Progenitor cell of endocrine pancreas (in vitro differentiated cells): ENCODE measurements at places on chromosomes 3 and 15. TPM values are rescaled to one million over a fixed set of nuclear protein-coding genes. Genes with fewer than 3 reads are reported as not detected.
A peak's percentile ranks its signal among the peaks of the same experiment; 100 is the strongest.

The CASR gene
- total RNA-seq, result 2.3 and 2.5 TPM in 2 replicates

DNA sequence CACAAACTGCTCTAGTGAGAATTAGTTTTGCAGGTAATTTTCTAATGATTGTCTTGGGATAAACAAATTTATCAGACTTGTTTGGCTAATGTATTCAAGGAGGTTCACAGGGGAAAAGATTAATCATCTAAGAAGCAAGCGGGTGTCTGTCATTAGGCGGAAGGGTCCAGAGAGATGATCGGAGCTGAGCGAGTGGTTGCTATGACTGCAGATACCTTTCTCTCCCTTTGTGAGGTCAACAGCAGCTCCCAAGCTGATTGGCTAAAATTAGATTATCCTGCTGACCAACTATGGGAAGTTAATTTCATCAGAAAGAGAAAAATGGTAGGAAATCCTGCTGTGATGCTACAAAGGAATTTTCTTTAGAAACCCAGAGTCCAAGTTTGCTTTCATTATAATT is 276.0 kb downstream of the SOX2 start:
- DNase-seq, result no peak

DNA sequence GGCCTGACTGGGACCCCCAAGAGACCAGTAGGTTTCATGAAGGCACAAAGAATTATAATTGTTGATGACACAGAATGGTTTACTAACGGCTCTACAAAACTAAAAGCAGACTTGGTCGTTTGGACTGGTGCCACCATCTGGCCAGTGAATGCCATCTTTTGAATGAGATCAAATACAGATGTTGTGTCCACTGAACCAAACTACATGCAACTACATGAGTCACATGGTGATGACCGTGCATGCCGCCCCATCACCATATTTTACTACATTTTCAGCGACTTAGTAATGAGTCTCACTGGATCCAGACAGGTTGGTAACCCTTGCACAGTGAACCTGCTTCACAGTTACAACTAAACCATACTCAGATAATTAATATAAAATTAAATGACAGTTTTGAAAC is 803.3 kb downstream of the DIPK2A start:
- DNase-seq, result no peak

- no peak for DNase-seq
These were observed 184.9 kb downstream of the SV2B start for GRCh38 chr15:91284758-91285466.

The EIF4E3 gene
- total RNA-seq, result 11.9 and 12.1 TPM in 2 replicates

The CADM2 gene
- total RNA-seq, result 4.4 and 5.8 TPM in 2 replicates

The TICRR gene
- 13.9 and 14.7 TPM in 2 replicates for total RNA-seq

DNA sequence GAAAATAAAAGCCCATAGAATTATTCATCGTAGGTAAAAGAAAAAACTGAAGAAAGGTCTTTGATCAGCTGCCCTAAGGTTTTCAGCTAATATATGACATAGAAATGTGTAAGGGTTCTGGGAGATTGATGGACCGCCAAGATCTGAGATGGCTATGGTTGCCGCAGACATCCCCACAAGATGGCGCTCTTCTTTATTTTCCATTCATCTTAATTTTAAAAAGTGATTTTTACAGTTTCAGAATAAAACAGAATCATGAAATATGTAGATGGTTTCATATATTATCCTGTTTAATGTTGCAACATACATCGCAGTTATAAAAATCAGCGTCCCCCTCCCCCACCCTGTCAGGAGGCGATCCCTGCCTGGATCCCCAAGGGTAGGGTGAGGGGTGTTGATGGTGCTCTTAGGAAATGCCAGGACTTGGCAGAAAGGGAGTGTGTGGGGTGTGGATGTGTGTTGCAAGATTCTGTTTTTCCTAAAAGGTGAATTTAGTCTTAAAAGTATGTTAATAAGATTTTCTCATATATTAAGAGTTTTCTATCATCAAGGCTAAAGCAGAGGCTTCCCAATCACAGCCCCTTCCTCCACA is 68.8 kb downstream of the ANXA2 start:
- no peak for DNase-seq

DNA sequence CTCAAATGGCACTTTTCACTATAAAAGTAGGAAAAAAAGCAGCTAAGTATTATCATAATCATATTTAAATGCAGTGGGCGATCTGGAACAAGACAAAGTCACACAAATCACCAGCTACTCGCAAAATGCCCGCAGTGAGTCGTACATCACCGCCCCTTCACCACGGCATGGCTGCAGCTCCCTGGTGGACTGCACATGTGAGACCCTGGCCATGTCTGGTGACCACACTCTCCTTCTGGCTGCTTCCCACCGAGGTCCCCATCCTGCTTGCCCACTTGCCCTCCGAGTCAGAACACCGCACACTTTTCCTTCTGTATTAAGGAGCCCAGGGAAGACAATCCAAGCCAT is 38.6 kb downstream of the ACAA1 start:
- DNase-seq, result no peak

The CCDC33 gene
- 0.84 and 2.0 TPM in 2 replicates for total RNA-seq

The TGM5 gene
- not detected in 2 replicates for total RNA-seq

The ELL3 gene
- total RNA-seq, result 2.1 and 3.8 TPM in 2 replicates

The DNASE1L3 gene
- not detected in 2 replicates for total RNA-seq

GRCh38 chr3:18734309-18734708 is 309.2 kb upstream of the SATB1 start:
- no peak for DNase-seq

The DLG1 gene
- 99.6 and 115 TPM in 2 replicates for total RNA-seq

- DNase-seq, result no peak
These were observed 115.6 kb upstream of the PLXNA1 start for GRCh38 chr3:126867190-126867862.

- DNase-seq, result no peak
These were observed 43.7 kb downstream of the ZDHHC3 start for GRCh38 chr3:44932271-44932670.

GRCh38 chr3:16262174-16262573 is 2.6 kb downstream of the DPH3 start:
- no peak for DNase-seq

The C3orf49 gene
- total RNA-seq, result not detected in 2 replicates

GRCh38 chr3:194249323-194250097 is 101.6 kb downstream of the CPN2 start:
- DNase-seq, result no peak

The SEMA6D gene
- 10.6 and 11.7 TPM in 2 replicates for total RNA-seq

- DNase-seq, result no peak
These were observed 6.3 kb upstream of the EIF5A2 start for GRCh38 chr3:170914690-170915089.

- DNase-seq, result no peak
These were observed 64.0 kb downstream of the ST6GAL1 start for GRCh38 chr3:186994000-186994955.

DNA sequence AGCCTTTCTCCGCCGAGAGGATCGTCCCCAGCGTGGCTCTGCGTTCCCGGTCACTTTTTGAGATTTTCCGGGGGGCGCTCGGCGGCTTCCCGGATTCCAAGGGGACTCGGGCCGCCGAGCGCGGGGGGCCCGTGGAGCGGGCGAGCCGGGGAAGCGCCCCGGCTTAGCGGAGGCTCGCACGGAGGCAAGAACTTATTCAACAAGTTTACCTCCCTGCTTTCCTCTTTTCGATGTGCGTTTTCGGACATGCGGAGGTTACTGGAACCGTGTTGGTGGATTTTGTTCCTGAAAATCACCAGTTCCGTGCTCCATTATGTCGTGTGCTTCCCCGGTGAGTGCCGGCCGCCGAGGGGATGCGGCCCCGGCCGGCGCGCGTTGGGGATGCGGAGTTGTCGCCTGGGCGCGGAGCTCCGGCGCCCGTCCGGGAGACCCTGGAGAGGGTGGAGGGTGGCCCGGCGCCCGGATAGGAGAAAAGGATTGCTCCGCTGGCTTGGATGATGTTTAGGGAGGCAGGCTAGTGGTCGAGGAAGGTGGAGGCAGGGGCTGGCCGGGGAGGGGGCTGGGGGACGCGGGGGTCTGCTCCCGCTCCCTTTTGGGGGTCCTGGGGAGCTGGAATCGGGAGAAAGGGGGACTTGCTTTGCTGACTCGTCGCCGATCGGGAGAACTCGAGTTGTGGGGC is 810 bp downstream of the PTPRG start:
- DNase-seq, result peak; percentile 10

DNA sequence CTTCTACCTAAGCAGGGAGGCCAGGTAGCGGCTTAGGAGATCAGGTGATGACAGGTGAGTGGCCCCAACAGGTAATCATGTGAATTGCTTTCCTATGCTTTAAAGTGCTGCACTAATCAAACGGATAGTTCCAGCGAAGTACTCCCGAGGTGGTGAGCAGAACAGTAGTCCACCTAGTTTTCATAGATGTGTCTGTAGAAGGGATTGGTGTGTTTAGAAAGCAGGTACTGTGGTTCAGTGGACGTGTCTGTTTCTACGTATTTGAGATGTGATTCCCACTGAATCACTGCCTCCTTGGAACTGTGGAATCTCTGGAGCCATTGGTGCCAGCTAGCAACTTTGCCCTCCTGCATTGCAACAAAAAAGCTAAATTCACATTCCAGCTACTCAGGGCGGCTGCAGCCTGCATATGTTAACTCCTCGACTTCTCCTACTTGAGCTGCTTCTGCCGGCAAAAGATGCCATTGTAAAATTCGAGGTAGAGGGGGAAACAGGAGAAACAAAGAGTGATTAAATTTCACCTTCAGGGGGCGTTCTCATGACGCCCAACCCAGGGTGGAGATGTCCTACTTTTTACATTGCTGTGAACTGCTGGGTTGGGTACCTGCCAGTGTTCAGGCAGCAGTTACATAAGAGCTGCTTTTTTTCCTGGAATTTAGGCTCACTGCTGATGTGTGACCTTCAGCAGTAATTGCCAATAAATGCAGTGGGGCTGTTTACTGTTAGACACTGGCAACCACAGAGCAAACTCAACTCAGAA is 227.3 kb downstream of the ITPR1 start:
- no peak for DNase-seq

- no peak for DNase-seq
These were observed 120.1 kb downstream of the LIPC start for GRCh38 chr15:58551764-58552504.

DNA sequence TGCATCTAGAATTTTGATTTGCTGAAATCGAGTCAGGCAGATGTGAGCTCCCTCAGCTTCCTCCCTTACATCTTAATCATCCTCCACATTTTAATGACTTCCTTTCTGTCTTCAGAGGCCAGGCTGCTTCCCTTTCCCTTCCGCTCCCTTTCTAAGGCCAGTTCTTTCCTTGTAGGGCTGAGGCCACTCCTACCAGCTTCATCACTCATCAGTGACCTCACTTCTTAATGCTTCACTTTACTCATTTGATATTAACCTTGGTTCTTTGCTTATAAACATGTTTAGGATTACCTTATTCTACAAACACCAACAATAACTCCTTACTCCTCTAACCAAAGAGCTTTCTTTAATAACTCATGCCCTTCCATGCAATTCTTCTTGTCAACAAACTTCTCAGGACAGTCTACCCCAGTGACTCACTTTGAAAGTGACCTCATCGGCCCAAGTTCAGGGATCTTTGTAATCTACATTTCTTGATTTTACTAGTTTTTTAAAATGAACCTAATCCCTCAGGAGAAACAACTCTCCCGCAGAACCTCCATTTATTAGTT is 23.9 kb downstream of the ILDR1 start:
- DNase-seq, result no peak

- no peak for DNase-seq
These were observed 85.0 kb downstream of the RAB11A start for GRCh38 chr15:65954289-65954741.

The ISLR2 gene
- total RNA-seq, result 0.14 and 0.42 TPM in 2 replicates

DNA sequence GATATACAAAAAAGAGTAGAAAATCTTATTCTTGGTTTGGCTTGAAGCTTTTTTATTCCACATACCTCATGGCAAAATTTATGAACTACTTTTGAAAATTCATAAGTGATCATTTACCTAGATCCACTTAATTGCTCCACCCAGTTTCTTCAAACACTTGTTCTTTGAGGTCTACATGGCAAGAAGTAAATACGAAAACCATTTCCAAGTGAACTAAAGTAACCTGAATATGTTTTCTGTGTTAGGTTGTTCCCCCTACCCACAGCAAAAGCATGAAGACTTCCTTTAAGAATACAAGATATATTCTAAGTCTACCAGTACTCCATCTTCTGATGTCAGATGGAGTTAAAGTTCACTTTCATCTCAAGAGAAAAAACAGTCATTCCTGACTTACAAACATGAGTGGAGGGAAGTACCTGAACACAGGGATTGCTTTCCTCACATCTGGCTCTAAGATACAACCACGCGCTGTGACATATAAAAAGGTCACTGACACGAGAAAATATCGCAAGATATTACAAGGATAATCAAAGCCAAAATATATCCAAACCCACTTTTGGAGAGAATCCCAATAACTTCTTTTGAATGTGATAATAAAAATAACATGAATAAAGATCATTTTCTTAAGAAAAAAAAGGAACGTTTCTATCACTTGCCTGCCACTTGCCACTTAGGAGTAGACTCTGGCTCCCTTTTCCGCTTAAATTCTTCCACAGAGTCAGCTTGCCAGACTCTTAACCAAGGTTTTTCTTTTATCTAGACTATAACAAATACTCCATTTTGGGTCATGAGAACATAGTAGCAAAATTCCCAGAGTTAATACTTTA is 424.5 kb downstream of the TIGIT start:
- no peak for DNase-seq

DNA sequence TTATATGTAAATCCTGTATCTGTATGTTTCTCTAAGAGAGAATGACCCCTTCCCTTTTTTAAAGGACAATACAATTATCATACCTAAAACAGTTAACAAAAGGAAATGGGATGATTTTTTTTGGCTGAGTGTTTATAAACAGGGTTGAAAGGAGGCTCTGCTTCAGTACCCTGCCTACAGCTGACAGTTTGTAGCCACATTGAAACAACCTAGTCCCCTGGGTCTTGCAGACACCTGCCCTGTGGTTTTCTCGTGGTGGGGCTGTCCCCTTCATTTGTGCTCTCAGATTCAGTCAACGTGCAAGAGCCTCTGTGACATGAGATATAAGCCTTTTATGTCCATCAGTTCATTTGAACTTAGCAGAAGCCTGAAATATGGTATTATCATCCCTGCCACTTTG is 2.3 kb upstream of the HMCES start:
- DNase-seq, result no peak

GRCh38 chr15:70494852-70495571 is 268.3 kb downstream of the UACA start:
- DNase-seq, result no peak

The C3orf80 gene
- 0.38 and 0.50 TPM in 2 replicates for total RNA-seq

GRCh38 chr3:194196876-194197275 is 60.9 kb downstream of the HES1 start:
- no peak for DNase-seq

The FANCD2OS gene
- total RNA-seq, result not detected in 2 replicates

DNA sequence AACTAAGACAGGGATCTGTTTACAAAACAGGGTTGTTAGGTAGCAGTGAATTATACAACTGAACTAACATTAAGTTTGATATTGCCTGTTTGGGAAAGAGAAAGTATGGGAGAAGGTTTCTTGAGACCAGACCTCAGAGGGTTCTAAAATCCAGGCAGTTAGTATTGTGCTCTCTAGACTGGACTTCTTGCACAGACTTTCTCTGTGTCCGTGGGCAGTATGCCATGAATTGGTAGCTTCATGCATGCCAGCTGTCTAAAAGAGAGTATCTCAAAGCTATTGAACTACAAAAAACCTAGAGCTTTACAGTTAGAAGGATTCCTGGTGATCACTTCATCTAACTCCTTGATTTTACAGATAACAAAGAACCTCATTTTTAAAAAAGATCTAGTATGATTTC is 12.5 kb downstream of the SAMD7 start:
- no peak for DNase-seq

- no peak for DNase-seq
These were observed 55.3 kb downstream of the BBX start for GRCh38 chr3:107578091-107578490.
